ENCODE measurements at places on chromosomes 12 and 14.

DNA sequence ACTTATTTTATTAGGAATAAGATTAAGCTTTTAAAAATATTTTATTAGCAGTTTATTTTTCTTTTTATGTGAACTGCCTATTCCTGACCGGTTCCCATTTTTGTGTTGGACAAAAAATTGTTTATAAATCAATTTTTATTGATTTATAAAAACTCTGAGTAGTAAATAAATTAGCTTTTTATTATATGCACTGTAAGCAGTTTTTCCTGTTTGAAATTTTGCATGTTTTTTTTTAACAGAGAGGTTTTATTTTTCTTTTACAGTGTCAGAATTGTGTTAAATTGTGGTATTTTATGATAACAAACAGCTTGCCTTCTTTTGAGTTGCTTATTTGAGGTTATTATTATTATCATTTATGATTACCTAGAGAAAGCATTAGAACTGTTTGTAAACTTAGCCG, 68.1 kb downstream of the FOXA1 start:
- DNase-seq: no peak

GRCh38 chr12:121731473-121731872, 18.9 kb downstream of the TMEM120B start:
- no peak for DNase-seq

DNA sequence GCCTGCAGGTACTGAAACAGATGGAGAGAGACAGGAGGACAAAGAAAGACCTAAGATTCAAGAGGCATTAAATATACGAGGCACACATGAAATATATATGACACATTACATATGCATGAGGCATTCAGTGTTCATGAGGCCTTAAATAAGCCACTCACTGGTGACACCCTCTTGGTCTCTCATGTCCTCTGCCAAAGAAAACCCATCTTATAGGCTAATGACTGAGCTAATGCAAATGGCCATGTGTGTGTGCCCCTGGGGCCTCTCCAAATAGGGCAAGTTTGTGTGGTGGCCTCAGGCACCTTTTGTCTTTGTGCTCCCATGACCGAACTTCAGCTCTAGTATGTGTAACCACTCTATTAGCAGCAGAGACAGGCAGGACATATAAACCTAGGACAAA, 18.8 kb downstream of the COQ6 start:
- DNase-seq: no peak

GRCh38 chr12:117732761-117733548, 235.8 kb downstream of the KSR2 start:
- DNase-seq: no peak
